MG63 (cell line): ENCODE measurements at places on chromosomes 4 and X.

- no peak for DNase-seq
Measured at GRCh38 chr4:36267486-36268268, 13.7 kb upstream of the DTHD1 start.

DNA sequence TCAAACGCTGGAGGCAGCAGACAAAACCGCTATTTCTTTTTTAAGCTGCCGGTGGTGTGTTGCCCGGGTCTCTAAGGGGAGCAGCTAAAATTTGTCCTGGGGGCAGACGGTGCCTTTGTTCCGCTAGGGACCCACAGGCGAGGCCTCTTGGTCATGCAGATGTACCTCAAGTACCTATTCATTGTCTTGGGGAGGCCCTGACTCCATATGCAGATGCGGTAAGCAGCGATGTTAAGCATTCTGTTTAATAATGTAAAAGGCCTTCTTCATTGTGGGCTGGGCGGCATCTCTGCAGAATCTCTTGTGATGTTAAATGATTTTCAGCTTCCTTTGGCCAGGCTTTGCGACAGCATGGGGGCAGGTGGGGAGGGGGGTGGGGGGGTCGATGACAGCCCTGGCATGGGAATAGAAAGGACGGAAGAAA is 98.9 kb upstream of the PJA1 start:
- DNase-seq: no peak

DNA sequence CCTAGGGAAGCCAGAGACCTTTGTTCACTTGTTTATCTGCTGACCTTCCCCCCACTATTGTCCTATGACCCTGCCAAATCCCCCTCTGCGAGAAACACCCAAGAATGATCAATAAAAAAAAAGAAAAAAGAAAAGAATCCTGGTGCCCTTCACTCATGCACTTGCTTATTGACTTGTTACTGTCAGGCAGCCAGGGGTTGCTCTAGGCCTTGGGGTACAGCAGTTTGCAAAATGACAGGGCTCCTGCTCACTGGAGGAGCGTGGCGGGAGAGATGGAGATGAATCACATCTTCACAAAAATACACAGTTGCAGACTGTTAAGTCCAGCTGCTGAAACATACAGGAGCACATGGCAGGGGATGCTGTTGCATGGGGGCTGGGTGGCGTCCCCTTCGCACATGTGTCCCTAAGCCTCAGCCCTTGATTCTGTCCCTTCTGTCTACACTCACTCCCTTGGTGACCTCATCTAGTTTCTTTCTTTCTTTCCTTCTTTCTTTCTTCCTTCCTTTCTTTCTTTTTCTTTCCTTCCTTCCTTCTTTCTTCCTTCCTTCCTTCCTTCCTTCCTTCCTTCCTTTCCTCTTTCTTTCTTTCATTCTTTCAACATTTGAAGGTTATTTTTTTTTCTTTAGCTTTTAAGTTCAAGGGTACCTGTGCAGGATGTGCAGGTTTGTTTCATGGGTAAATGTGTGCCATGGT is 16.9 kb upstream of the TMEM271 start:
- no peak for DNase-seq

GRCh38 chr4:184853436-184853835 is 27.7 kb upstream of the ACSL1 start:
- DNase-seq: no peak

GRCh38 chr4:157170321-157170720 is 50.2 kb upstream of the GRIA2 start:
- DNase-seq: no peak

- DNase-seq: no peak
Measured at GRCh38 chr4:82667761-82668480, 106.1 kb upstream of the TMEM150C start.

GRCh38 chrX:113675278-113675677 is 834.6 kb upstream of the AMOT start:
- DNase-seq: no peak

- DNase-seq: no peak
Measured at GRCh38 chr4:150821641-150822040, 193.4 kb downstream of the LRBA start.

DNA sequence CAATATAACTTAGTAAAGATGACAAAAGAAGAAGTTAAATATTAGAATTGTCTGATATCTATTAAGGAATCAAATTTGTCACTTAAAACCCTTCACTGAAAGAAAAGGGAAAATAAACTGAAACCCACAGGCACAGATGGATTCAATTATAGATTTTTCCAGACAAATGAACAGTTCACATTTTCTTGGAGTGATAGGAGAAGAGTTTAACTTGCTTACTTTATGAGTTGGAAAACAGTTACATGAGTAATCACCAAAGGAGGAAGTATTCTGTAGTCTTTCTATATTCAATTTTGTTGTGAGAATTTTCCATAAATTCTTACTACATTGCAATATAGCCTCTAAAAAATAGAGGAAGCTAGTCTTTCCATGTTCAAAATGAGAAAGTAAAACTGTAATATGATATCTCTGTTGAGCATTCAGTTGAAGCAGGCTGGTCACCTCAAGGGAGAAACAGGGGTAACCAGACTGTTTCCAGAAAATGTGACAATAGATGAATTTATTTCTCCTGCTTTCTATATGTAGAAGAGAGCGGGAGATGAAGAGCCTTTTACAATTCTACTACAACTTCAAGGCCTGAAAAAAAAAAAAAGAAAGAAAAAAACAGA is 330.3 kb upstream of the EPHA5 start:
- DNase-seq: no peak

GRCh38 chr4:98786866-98787265 is 128.5 kb upstream of the TSPAN5 start:
- no peak for DNase-seq

DNA sequence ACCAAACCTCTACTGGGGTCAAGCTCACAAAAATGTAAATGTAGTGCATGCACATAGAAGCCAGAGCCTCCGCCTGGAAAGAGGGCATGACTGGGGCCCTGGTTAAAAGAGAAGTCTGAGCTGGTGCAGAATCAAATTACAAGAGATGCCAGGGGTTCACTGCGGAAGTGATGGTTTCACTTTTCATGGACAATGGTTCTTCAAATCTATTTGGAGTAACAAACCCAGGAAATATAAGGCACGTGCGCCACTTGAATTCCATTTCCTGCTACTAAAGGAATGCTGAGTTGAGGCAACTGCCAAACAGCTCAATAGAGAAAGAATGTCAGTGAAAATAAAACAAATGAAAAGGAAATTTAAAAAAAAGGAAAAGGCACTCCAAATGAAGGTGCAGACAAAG is 79.8 kb downstream of the FUNDC1 start:
- DNase-seq: peak; percentile 27

GRCh38 chr4:176489001-176489400 is 169.2 kb downstream of the SPCS3 start:
- no peak for DNase-seq

DNA sequence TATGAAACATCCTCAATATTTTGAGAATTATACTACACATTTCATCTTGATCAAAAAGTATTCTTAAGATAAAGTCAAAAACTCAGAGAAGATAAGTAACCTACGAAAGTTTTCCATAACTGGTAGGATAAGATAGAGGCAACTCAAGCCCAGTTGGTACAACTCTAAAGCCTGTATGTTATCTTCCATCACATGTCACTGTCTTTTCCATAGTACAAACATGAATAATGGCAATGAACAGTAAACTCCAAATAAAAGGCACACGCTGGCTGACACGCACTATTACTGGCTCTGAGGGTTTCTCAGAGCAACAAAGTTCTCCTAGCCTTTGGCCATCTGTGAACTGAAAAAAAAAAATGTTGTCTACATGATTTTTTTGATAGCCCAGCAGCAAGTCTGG is 27.2 kb downstream of the LIN54 start:
- DNase-seq: no peak

DNA sequence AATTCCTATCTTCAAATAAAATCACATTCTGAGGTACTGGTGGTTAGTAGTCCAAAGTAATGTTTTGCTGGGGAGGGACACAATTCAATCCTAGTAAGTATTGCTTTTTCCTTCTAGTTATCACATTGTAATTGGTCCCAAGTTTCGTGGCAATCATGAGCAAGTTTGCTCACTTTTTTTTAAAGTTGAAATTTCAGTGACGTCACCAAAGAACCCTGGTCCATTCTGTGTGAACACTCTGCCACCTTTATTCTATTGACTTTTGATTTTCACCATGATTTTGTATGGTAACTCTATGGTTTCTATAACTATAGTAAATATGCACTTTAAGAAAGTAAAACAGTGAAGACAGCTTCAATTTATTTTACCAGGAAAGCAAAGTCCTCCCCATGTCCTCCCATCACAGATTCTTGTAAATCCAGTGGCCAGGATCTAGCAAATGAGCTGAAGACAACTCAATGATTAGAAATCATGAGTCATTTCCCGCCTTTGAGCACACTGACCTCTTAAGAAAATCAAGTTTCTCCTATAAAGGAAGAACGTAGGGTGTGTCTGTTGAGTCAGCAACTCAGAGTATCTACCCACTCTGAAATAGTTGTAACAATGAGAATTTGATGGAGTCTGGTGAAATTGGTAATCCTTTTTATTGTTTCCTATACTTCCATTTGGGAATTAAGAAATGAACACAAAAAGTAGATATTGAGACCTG is 1306.6 kb upstream of the PABPC4L start:
- no peak for DNase-seq

- DNase-seq: no peak
Measured at GRCh38 chr4:26723216-26723615, 137.4 kb upstream of the STIM2 start.

- DNase-seq: no peak
Measured at GRCh38 chr4:7182616-7183015, 9.7 kb upstream of the SORCS2 start.

- no peak for DNase-seq
Measured at GRCh38 chr4:744212-744841, 38.7 kb downstream of the PCGF3 start.

DNA sequence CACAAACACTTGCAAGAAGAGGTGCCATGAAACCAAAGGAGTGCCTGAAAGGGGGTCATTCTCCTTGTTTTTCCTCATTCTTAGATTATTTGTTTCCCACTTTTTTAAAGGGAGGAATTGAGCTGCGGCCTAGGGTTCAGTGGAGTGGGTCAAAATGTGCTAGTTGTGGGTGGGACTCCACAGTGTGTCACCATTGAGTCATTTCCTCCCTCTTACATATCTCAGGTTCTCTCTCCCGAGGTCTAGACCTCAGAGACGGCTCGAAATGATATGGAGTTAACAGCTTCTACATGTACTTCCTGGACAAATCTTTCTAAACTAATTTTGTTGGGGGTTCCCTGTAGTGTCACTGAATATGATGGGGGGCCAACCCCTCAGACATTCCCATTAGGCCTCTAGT is 328.4 kb upstream of the SPANXN1 start:
- no peak for DNase-seq

- no peak for DNase-seq
Measured at GRCh38 chr4:133084421-133084820, 64.7 kb upstream of the PCDH10 start.
